ENCODE measurements at places on chromosomes 5 and 9.

GRCh38 chr5:32724526-32724925, 13.4 kb downstream of the NPR3 start:
- no peak for DNase-seq

- DNase-seq: no peak
Measured at GRCh38 chr5:148751025-148751424, 75.4 kb upstream of the ADRB2 start.

- no peak for DNase-seq
Measured at GRCh38 chr5:64295101-64295500, 129.5 kb downstream of the RNF180 start.

- no peak for DNase-seq
Measured at GRCh38 chr5:131634666-131634995, 398 bp downstream of the RAPGEF6 start.

DNA sequence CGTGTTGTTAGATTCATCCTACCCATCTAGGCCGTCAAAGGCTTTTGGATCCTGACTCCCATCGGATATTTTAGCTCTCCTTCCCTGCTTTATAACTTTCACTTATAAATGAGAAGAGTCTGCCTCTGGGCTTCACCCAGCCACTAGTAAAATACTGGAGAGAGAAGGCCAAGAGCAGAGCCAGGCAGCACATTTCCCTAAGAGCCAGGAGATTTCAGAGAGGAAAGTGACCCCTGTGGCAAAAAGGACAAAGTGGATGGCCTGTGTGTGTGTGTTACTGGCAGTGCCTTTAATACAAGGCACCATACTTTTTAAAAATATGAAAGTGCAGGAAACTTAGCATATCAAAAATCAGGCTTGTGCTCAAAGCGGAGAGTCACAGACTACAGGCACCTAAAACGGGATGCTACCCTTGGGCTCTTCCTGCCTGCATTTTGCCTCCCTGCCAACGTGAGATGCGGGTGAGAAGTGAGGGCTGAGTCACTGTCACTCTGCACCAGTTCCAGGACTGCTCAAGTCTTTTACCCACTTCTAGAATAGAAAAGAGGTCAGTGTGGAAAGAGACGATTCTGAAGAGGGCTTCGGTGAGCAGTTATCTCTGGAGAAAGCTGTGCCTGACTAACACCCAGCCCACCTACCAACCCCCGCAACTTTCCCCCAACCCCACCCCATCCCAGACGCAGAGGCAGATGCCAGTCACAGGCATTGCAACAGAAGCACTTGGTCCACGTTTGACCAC, 15.9 kb downstream of the NFIL3 start:
- DNase-seq: no peak

DNA sequence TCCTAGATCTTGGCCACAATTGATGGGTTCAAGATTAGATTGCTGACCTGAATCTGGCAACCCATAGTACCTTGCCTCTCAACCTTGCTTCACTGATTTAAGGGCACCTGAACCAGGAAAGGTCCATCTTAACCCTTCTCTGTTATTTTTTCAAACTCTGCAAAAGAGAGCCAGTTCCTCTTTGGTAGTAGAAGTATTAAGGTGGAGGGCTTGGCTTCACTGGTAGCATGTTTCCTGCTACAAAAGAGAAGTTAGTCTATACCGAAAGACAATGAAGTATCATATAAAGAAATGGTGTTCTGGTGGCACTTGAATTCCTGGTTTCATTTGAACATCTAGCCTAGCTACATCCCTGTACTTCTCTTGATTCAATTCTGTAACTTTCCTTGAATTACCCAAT, 8.5 kb downstream of the ALG2 start:
- no peak for DNase-seq

DNA sequence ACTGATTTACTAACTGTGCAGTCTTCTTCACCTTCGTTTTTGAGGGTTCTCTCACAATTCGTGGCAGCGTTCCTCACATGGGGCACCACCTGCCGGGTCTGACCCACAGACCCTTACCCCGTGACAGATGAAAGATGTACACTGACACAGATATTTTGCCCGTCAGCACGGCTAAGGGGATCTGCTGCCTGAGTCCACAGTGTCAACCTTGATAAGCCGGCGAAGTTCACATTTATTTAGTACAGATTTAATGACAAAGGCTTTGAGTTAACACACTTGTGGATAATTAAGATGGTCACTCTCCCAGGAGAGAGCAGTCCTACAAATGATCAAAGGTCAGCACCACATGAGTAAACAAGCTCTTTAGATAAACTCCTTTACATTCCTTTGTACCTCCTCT, 15.9 kb upstream of the TEX10 start:
- no peak for DNase-seq

DNA sequence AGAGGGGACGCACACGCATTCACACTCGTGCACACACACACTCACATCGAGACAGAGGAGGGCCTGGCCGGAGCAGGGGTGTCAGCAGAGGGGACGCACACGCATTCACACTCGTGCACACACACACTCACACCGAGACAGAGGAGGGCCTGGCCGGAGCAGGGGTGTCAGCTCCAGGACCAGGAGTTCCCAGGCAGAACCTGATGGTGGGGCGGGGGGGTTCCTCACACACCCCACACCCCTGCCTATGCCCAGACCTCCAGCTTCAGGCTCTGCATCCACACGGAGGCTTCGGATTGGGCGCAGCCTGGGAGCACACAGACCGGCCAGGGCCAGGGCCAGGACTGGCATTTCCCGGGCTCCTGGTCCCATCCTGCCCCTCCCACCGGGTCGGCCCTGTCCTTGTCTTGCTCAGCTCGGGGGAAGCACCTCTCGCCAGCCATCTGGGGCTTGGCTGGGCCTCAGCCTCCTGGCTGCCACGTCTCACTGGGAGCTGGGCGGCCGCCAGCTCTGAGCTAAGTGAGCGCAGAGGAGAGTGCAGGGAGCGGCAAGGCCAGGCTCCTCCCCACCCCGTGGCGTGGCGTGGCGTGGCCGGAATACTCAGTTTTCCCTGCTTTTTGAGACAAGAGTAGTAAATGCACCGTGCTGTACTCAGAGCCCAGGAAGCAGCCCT, 31.3 kb downstream of the ADAMTS2 start:
- peak; percentile 87 for DNase-seq

DNA sequence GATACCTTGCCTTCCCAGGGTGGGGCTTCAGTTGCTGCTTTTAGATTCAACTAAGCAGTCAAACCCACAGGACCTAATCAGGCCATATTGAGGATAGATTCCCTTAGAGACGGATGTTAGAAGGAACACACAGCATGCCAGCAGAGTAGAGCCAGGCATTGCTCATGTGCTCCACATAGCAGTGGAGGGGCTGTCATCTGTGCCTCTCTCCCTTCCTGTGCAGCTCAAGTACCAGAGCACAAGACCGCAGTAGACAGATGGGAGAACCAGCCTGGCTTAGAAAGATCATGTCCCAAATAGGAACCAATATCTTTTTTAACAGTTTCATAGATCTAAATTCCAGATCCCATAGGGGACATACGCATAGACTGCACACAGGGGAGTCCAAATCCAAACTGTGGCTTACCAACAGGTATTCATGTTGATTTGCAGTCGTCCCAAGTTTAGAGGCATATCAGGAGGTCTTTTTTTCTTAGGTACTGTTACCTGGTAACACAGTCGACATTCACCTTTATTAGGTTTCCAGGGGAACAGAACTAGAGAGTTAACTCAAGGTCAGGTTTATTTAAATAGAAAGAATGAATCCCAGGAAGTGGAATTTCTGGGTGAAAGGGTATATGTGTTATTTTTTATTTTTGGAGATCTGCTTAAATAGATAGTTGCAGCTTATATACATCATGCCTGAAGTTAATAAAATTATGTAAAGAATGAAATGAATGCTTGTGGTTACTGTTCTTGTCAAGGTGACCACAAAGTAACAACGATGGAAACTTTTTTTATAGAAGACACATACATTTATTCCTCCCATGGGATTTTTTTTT, 43.5 kb upstream of the PCAT7 start:
- no peak for DNase-seq

DNA sequence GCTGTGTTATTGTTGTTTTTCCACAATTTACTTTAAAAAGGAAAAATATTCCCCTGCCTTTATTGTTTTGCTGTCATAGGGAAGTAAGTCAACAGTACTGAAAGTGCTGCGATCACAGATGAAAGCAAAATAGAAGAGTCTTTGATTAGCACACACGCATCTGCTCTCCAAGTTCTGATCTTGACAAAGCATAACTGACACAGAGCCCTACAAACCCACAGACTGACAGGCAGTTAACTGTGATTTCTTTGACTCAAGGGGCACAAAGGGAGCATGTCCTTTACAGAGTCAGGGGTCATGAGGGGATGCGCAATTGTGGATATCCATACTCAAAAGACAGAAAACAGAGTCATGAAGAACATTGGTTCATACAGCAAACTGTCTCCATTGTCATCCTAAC, 123.7 kb downstream of the SNCAIP start:
- no peak for DNase-seq

DNA sequence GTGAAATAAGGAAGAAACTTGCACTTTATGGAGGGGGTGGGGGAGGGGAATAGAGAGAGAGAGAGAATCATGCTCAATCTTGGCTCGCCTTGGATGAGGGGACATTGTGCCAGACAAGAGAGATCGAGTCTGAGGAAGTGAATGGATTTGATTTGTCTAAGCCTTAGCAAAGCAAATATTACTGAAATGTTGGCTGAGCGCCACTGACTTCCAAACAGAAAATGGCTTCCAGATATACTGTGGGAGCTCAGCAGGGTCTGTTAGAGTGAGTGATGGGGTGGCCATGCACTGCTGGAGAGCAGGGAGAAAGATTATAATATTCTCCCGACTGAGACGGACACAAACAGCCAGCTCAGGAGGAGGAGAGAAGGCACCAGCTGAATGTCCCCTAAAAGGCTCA, 34.5 kb downstream of the BRINP1 start:
- DNase-seq: no peak

DNA sequence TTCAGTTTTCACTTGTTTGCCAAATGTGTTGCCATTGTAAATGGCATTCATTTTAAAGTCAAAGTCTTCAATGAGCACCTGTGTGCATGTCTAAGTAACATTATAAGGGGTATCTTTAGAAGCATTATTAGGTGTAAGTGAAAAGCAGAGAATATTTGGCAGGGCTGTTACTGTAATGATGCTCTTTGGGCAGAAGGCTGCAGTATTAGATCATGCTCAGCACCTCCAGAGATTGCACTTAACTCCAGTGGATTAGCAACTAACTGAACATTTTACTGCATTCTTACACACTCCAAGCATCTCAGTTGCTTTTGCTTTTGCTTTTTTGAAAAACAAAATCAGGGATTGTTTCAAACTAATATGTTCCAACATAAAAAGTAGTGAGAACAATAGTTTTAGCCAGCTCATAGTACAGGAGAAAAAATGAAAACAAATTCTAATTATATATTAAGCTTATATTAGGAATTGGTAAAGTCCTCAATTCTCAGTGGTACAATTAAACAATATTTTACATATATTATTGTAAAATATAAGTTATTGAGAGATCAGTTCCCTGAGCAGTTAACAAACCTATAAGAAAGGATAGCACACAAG, 1740.9 kb upstream of the CDH9 start:
- DNase-seq: no peak

- peak; percentile 69 for DNase-seq
Measured at GRCh38 chr5:174559141-174559540, 165.2 kb upstream of the MSX2 start.

DNA sequence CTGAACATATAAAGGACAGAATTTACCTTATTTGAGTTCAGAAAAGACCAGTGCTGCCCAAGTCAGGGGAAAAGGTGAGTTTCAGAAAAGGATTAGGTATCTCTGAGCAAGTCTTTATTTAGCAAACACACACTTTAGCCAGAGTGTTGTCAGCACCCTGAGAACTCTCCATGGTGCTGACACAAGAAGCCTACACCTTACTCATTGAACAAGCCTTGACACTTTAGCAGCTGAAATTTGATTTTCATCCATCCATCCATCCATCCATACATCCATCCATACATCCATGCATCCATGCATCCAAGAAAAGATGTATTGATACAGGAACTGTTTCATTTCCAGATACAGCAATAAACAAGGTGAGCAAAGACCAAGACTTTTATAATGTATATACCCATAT, 311.2 kb downstream of the TRIM32 start:
- no peak for DNase-seq

DNA sequence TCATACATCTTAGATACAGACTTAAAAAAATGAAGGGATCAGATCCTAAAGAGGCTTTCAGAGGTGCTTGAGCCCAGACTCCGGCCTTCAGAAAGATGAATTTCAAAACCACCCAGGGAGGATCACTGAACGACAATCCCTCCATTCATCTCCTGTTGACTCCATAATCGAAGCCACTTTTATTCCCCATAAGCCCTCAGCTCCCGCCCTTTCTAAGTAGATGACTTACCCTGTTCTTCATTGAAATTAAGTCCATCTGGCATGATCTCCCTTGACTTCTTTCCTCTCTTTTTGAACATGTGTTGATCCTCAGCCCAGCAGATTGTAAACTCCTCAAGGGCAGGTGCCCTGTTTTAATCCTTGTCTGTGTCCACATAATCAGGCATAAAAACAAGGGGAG, 50.8 kb upstream of the ASTN2 start:
- no peak for DNase-seq

DNA sequence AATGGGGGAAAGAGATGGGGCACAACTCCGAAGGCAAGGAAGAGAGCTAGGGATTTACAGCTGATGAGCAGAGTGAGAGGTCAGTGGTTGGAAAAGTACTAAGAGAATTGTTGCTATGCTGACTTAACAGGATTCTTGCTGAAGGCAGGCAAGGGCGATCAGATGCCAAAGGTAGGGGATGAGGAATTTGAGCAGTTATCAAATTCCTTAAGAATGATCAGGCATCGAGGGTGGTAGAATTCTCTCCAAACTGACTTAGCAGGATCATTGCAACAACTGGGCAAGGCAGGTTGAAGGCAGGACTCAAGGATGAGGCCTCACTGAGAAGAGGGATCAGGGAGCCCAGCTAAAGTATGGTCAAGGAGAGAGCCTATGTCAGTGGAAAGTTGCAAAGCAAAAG, 171.0 kb downstream of the HSD17B3 start:
- DNase-seq: no peak

DNA sequence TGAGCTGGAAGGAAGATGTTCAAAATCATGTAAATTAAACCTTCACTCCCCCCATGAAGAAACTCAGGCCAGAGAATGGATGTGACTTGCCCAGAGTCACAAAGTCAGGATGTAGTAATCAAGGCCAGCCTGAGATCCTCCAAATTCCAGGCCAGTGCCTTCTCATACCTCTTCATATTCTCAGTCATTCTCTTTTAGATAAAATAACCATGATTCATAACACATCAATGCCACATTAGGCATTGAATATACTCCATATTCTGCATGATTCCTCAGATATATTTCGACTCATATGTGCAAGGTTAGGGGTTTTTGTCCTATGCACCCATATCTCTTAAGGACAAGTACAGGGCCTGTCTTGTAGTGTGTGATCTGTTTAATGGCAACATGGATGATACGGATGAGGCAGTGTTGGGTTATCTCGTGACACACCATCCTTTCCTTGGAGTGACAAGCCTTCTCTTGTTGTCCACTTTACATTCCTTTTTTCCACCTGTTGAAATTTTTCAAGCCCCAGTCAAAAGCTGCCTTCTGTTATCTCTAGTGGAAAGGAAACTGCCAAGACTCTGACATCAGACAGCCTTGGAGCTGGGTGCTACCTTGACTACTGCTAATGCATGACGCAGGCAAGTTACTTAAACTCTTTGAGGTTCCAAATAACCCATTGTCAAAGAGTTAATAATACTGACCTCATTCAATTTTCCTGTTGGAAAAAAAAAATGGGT, 227.5 kb upstream of the NR4A3 start:
- no peak for DNase-seq

Measured in fibroblast of the conjunctiva (primary cell).